Heart left ventricle (tissue), 16 donors: ENCODE measurements at places on chromosomes 6 and 20. TPM values are rescaled to one million over a fixed set of nuclear protein-coding genes. Genes with fewer than 3 reads are reported as not detected.

Gene EYS
- total RNA-seq: 0.08 TPM

Gene TCP11
- not detected for total RNA-seq

DNA sequence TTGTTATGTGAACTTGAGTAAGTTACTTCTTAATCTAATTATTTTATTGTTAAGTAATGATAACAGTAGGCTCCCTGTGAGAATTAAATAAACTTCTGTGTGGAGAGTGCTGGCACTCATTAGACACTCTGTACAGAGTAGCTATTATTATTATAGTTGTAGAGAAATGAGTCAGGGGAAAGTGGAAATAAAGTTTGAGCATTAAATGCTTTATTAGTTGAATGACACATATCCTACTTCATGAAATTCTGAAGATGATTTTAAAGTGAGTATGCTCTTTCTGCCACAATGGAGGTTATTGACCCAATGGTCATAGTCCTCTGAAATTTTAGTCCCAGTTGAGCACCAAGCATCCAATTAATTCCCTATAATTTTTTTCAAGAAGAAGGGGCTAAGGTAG lies 5.9 kb downstream of the ECI2 start:
- no peak for DNase-seq

- DNase-seq: no peak
Measured at GRCh38 chr6:4474810-4475209, 301.4 kb upstream of the CDYL start.

GRCh38 chr6:54377776-54378175 lies 69.5 kb downstream of the TINAG start:
- DNase-seq: no peak

- DNase-seq: no peak
Measured at GRCh38 chr6:35439308-35439707, 12.8 kb upstream of the FANCE start.
